ENCODE measurements at places on chromosomes 6 and 20. TPM values are rescaled to one million over a fixed set of nuclear protein-coding genes. Genes with fewer than 3 reads are reported as not detected.

DNA sequence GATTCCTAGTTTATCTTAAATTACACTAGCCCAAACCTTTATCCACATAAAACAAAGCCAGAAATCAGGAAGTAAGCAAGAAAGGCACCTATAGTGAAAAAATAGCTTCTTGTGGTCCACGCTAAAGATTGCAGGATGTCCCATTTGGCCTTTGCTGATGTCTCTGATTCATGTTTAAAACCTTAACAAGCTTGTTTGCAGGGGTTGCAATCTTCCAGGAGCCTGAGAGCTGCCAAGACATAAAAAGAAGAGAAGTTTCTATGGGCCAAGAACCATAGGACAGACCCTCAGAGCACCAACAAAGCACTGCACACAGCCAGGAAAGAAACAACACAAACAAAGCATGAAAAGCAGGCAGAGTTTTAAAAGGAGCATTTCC lies 49.4 kb downstream of the ADAT2 start:
- DNase-seq, result no peak

- no peak for DNase-seq
These were observed 47.7 kb downstream of the SLC2A12 start for GRCh38 chr6:134004714-134005113.

- no peak for DNase-seq
These were observed 292.3 kb upstream of the EYS start for GRCh38 chr6:65999288-65999791.

DNA sequence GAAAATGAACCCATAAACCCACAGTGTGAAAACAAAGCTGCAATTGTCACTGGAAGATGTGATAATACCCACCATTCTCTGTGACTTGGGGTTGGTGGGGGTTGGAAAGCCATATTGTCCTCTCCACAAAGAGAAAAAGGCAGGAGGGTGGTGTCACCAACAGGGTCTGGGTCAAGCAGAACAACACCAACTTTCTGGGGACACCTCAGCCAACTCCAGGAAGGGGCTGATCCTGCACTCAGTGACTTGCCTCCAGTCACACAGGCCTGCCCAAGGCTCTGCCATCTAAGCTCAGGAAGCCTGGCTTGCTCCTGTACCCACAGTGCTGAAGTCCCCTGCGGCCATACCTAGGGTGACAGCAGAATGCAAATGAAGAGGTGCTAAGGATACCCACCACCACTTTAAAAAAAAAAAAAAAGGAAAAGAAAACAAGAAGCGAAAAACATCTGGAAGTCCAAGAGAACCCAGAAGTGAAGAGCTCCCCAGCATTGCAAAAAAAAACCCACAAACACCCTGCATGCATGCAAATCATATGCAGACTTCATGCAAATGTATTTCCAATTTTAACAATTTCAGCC lies 110.6 kb downstream of the PREX1 start:
- DNase-seq, result no peak

GRCh38 chr20:36197271-36197670 lies 39.0 kb upstream of the AAR2 start:
- no peak for DNase-seq

GRCh38 chr6:38144365-38144945 lies 324.9 kb downstream of the ZFAND3 start:
- DNase-seq, result no peak

DNA sequence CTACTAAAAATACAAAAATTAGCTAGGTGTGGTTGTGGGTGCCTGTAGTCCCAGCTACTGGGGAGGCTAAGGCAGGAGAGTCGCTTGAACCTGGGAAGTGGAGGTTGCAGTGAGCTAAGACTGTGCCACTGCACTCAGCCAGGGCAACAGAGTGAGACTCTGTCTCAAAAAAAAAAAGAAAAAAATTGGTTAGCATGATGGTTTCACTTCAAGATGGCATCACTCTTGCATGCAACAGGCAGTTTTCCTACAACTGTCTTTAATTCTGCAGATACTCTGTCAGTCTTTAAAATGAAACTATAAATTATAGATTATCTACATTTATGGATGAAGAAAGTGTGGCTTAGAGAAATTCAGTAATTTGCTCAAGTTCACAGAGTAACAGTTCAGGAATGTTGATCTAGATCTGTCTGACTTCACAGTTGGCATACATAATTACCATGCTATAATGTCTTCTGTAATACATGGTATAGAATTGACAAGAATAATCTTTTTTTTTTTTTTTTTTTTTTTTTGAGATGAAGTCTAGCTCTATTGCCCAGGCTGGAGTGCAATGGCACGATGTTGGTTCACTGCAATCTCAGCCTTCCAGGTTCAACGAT lies 27.0 kb downstream of the ITCH start:
- DNase-seq, result no peak

- no peak for DNase-seq
These were observed 117.5 kb downstream of the KCNQ5 start for GRCh38 chr6:72739368-72739779.

DNA sequence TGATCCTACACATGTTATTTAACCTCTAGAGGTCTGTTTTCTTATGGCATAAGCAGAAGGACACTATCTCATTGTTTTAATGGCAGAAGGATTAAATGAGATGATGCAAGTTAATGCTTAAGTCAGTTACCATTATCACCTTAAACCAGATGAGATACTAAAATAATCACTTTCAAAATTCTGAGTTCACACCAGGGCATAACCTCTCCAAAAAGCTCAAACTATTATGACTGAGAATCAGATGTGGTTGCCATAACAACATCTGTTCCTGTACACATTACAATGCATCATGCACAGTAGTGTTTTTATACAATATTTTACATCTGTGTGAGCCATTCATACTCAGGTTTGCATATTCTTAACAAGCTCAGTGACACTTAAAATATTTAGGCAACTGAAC lies 10.2 kb downstream of the ADNP start:
- DNase-seq, result no peak

- no peak for DNase-seq
These were observed 16.4 kb downstream of the TBPL1 start for GRCh38 chr6:133969285-133969920.

- no peak for DNase-seq
These were observed 25.6 kb upstream of the MBOAT1 start for GRCh38 chr6:20237677-20238460.

DNA sequence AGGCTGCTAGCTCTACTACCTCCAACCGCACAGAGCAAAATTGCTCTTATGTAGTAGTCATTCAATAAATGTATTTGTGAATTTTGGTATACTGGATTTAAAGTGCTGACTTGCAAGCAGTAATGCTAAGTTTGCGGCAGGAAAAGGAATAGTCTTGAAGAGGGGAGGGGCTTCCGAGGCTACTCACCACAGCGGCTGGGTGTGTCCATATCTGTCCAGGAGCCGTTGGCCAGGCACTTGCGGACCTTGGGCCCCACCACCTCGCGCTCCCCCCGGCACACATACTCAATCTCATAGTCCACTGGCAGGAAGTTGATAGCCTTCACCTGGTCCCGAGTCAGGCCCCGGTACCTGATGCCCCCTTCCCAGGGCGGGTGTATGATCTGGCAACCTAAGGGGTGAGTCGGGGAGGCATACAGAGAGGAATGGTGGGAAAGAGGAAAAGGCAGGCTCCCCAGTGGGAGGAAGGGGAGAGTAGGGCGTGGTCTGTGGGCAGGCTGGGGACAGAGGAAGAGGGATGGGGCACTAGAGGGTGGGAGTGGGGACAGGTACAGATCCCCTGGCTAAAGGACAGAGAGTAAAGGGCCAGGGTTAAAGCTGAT lies 1.7 kb downstream of the GABBR1 start:
- no peak for DNase-seq

GRCh38 chr6:168088161-168089053 lies 9.4 kb upstream of the FRMD1 start:
- DNase-seq, result no peak

DNA sequence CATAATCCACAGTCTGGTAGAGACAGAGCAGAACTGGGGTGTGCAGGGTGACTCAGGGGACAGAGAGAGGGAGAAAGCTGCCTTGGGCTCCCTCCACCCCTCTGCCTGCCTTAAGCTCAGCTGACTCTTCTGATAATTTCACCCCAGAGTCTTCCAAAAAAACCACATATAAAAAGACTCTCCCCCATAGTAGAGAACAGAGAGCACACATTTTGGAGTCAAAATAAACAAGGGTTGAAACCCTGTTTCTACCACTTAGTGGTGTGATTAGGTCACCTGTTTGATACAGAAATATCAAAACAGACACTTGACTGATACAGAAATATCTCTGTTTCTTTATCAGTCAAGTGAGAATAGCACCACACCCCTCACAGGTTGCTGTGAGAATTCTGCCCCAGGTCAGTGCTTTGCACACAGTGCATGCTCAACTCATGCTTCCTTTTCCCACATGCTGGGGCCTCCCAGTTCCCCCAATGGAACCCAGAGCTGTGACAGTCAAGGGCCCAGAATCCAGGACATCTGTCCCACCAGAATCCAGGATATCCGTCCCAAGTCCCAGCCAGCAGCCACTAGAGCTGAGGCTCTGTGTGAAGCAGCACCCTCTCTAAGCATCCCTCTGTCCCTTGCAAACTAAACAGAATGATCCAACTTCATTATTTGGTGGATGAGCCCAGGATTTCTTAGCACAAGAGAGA lies 1.2 kb downstream of the TREML2 start:
- no peak for DNase-seq

- DNase-seq, result no peak
These were observed 119.9 kb downstream of the SULF2 start for GRCh38 chr20:47665221-47665991.

DNA sequence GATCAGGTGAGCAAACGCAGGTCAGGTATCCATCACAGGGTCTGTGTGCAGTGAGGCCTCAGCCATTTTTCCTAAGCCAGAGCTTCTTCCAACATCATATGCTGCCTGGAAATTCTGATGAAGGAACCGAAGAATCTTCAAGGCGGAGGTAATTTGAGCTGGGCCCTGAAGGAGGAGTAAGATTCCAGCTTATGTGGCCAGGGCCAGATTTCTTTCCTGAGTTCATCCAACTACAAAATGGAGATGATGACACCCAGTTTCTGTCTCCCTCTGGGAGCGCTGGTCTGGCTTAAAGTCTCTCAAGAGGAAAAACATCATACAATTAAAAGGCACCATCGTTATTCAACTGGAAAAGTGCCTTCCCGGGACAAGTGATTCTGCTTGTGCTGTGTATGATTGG lies 6.9 kb upstream of the MANBAL start:
- DNase-seq, result no peak

DNA sequence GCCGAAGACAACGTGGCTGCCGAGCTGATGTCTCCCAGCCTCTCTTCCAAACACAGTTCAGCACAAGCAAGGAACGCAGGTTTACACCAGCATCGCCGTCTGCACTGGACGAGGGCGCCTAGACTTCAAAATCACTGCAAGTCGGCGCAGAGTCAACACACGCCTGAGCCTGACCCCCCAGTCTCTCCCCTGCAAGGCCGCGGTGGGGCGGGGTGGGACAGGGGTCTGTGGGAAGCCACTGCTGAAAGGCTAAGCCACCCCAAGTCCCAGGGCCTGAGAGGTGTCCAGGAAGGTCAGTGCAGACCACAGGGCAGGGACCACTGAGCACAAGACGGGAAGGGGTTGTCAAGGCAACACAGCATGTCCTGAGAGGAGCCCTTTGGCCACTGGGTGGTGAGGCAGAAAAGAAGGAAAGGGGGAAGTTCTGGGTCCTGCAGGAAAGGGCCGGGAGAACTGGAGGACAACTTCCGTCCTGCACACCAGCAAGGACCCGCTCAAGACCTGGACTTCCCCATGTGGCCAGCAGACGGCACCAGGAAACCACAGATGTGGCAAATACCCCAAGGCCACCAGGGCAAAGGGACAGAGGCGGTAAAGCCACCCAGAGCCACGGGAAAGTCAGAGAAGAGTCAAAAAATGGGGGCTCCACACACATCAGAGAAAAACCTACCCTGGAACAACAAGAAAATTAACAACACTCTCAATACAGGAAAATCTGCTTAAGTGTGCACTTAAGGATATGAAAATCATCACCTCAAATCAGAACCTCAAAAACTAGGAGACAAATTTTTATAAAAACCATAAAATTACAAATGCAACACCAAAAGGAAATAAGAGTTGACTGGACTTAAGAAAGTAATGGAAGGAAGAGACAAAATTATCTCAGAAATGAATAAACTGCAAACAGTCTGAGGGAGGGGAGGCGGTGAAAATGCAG lies 84.8 kb downstream of the TAF4 start:
- DNase-seq, result no peak

GRCh38 chr20:33019465-33020277 lies 11.8 kb upstream of the BPIFB6 start:
- no peak for DNase-seq

DNA sequence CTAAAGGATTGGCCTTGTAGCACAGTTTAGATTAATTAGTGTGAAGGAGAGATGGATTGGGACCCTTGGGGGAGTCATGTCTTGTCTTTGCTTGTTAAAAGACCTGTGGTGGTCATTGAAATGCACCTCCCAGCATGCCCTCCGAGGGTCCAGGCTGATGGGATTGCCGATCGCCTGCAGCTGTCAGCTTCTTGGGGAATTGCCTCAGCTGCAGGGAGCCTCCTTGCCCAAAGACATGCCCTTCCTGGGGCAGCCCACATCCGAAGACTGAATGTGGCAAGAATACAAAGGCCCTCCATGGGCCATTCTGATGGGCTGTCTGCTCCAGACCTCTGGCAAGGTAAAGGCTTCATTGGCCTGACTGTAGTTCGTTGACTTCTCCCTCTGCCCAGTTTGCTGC lies 150.7 kb downstream of the FARS2 start:
- DNase-seq, result no peak

DNA sequence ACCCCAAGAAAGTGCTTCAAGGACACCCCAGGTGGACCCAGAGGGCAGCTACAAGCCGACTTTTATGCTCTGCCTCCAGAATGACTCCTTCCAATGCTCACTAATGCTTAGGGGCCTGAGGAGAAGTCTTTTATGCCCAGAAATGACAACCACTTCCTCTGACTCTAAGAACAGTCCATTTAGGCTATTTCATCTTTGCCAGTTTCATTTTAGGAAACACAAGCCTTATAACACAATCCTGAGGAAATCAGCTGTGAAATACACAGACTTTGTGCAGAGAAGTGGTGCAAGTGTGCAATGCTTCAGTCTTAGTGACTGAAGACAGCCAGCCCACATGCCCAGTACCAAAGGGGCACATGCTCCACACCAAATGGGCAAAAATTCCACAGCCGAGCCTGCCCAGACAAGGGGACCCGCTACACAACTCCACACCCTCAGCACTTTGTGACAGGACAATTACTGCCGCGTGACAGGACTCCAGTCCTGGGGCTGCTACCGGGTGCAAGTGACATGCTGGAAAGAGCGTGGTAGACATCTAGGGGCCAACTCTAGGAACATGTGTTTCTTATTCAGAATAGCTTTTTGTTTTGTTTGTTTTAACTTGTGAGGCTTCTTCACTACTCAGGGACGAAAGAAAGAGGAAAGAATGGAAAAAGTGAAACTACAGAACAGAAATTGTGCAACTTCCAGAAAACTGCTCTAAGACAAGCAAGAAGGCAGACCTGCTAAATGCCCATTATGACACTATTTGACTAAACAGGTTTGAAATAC lies 28.2 kb upstream of the PLAGL1 start:
- DNase-seq, result no peak

Gene ZNF334
- 0.49 TPM for total RNA-seq

Gene NOP56
- 1,145 TPM for total RNA-seq

Gene RIPPLY2
- total RNA-seq, result not detected

Gene HCK
- total RNA-seq, result not detected

Gene WASF1
- total RNA-seq, result 1.9 TPM

Gene SLC12A5
- total RNA-seq, result not detected

Gene MEI4
- not detected for total RNA-seq

Gene ZFP64
- 14.2 TPM for total RNA-seq

Gene NCOA7
- 57.8 TPM for total RNA-seq

Gene SLC16A10
- 6.0 TPM for total RNA-seq

Gene LIN28B
- 0.19 TPM for total RNA-seq

Gene IL17A
- 1.9 TPM for total RNA-seq

Gene PLCG1
- total RNA-seq, result 91.3 TPM
